Left ventricle myocardium superior (tissue), 1 donor: ENCODE measurements at places on chromosomes 2 and 18.

DNA sequence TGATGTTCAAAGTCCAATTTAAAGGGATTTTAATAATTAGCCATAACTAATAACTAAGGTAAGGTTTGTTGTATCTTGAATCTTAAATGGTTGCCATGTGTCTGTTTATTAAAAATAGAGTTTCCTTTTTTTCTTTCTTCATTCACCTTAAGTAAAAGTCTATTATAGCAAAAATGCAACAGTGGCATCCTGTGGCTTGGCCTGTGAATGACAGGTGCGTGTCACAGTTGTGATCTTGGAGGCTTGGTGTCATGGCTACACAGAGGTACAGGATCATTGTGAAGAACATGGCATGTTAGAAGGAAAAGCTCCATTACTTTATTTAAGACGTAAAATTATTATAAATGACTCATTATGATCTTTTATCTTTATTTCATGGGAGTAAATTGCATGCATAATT is 246.1 kb downstream of the BCL2 start:
- DNase-seq = no peak

GRCh38 chr2:71906357-71906973 is 241.2 kb downstream of the CYP26B1 start:
- no peak for DNase-seq

GRCh38 chr2:237434866-237435311 is 20.9 kb upstream of the COL6A3 start:
- no peak for DNase-seq

DNA sequence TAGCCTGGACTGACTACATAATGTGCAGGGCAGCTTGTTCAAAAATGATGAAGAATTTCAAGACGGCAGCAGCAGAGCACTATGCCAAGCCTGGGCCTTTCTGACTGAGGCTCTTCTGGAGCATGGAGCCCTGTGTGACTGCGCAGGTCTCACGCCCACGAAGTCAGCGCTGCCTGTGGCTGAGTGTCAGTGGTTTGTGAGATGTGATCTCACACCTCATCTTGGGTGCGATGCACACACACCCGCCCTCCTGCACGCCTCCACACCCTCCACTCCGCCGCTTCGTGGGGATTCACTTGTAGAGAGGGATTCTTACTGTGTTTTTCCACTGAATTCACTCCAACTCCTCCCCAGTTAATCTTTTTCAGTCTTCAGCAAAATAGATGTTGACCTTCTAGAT is 103.9 kb downstream of the VIT start:
- no peak for DNase-seq

DNA sequence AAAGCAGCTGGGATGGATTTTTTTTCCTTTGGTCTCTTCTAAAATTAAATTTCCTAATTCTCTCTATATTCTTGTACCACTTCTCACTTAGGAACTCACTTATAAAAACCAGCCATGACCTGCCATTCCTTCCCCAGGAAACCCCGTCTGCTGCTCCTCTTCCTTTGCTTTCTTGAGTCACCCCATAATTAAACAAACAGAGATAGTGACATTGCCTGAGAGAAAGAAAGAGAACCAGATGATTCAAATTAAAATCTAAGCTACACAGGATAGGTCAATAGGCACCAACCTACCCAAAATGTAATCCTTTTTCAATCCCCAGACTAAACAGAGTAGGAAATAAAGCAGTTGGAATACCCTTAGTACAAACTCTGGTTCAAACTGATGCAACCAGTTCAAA is 9.7 kb downstream of the STK39 start:
- no peak for DNase-seq

DNA sequence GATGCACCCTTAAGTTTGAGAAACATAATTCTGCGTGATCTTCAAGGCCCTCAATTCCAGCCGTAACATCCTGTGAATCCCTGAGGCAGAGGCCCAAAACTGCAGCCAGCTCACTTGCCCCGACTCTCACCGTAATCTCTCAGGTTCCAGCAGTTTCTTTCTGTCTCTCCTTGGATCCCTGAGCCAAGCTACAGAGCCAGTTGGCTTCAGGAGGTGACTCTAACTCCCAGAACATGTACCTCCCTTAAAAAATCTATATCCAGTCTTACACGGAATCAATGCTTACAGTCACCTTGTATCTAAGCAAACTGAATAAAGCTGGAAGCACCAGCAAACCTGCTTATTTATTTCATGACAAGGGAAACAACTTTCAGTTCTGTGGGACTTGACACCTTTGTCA is 300.4 kb downstream of the SETBP1 start:
- DNase-seq = no peak

- peak; percentile 83 for DNase-seq
Observed at GRCh38 chr2:160251569-160251968, 51.5 kb upstream of the ITGB6 start.

DNA sequence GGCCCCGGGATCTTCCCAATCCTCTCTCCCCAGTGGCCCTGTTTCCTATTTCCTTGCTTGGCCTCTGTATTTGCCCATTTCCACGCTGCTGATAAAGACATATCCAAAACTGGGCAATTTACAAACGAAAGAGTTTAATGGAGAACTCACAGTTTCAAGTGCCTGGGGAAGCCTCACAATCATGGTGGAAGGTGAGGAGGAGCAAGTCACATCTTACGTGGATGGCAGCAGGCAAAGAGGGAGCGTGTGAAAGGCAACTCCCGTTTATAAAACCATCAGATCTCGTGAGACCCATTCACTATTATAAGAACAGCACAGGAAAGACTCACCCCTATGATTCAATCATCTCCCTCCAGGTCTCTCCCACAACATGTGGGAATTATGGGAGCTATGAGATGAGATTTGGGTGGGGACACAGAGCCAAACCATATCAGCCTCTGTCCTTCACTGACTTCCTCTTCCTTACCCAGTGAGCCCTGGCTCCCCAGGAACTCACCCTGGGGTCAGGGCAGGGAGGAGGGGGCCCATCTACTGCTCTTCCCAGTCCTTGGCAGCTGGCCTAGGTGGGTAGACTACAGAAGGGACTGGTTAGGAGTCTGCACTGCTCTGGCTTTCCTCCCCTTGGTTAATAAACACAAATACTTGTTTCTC is 105.8 kb upstream of the MYCN start:
- DNase-seq = no peak

- no peak for DNase-seq
Observed at GRCh38 chr2:146665800-146666199, 1179.0 kb upstream of the ACVR2A start.

GRCh38 chr2:151246152-151246551 is 15.5 kb downstream of the RBM43 start:
- no peak for DNase-seq

DNA sequence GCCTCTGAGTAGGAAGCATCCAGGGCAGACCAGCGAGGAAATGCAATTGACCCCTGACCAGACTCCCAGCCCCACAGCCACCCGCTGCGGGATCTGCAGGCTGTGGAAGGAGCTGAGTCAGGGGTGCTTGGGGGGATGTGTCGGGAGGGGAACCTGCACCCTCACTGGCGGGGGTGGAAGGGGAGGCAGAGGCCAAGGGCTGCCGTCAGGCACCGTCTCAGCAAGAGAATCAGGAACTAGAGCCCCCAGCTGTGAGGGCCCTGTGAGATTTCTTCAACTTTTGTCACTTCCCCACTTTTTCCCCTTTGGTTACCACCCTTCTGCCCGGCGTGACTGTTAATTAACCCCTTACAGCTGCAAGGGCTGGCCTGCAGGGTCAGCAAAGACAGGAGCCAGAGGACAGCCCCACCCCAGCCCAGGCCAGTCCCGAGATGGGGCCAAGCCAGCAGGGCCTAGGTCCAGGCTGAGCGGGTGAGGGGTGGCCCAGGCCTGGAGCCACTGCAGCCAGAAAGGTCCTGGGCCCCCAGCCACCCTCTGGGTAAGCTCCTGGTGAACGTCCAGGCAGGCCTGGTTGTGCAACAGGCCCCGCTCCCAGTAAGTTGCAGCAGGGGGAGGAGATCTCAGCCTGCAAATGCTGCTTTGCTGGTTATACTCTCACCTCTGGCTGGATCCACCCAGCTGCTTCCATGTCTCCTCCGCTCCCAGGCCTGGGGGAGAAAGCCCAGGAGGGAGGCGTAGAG is 147.0 kb upstream of the ID2 start:
- DNase-seq = peak; percentile 86

GRCh38 chr2:23566241-23567142 is 181.5 kb downstream of the KLHL29 start:
- DNase-seq = no peak

DNA sequence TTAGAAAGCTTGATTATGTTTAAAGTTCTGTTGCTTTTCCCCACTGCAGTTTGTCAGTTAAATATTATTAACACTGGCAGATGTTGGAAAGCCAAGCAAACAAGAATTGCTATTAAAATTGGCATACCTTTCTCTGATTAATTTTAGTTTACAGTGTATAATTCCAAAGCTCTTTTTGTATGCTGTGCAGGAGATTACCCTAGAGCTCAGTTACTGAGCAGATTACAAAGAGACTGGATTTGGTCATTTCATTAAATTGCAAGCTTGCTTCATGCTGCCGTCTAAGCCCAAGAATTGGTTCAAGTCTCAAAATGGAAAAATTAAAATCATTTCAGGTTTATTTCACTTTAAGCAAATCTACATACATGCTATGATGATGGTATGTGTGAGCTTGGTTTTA is 2.3 kb downstream of the ASAP2 start:
- DNase-seq = no peak

DNA sequence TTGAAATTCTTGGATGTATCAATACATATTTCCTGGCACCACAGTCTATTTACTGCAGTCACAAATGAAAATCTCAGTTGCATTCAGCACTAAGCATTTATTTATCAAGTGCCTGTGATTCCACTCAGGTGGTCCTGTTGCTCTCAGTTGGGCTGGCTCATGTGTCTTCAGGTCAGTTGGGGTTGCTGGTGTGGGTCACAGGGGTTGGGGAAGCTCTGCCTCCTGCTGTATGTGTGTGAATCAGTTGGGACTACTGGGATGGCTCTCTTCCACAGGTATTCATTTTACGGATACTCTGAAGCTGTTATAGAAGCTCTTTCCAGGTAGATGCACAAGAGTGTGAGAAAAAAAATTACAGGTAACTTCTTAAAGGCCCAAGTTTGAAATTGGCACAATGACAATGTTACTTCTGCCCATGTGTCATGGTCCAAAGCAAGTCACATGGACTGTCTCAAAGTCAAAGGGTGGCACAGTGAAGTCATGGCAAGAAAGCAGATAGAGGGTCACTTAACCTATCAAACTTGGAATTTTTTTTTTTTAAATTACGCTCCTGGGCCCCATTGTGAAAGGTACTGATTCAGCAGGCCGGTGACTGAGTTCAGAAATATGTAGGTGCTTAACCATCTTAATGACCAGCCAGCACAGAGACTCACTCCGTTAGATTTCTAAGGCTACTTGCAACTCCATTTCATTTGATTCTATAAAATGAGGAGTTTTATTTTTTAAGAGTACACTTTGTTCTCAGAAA is 249.2 kb upstream of the GCFC2 start:
- no peak for DNase-seq

- DNase-seq = no peak
Observed at GRCh38 chr2:56583796-56584315, 400.1 kb downstream of the CCDC85A start.

GRCh38 chr18:24013051-24013450 is 1.5 kb upstream of the TTC39C start:
- no peak for DNase-seq

GRCh38 chr2:71702971-71703898 is 249.9 kb downstream of the DYSF start:
- DNase-seq = no peak

- no peak for DNase-seq
Observed at GRCh38 chr2:31066551-31066950, 71.7 kb downstream of the GALNT14 start.

- DNase-seq = no peak
Observed at GRCh38 chr2:219400562-219400961, 12.8 kb upstream of the DNPEP start.

- DNase-seq = no peak
Observed at GRCh38 chr2:118865106-118865505, 17.7 kb upstream of the EN1 start.

- DNase-seq = no peak
Observed at GRCh38 chr2:108278631-108279030, 10.1 kb upstream of the SULT1C2 start.

GRCh38 chr2:143690235-143690634 is 561.0 kb downstream of the ARHGAP15 start:
- DNase-seq = no peak

- DNase-seq = no peak
Observed at GRCh38 chr2:84424152-84424551, 34.9 kb downstream of the SUCLG1 start.

DNA sequence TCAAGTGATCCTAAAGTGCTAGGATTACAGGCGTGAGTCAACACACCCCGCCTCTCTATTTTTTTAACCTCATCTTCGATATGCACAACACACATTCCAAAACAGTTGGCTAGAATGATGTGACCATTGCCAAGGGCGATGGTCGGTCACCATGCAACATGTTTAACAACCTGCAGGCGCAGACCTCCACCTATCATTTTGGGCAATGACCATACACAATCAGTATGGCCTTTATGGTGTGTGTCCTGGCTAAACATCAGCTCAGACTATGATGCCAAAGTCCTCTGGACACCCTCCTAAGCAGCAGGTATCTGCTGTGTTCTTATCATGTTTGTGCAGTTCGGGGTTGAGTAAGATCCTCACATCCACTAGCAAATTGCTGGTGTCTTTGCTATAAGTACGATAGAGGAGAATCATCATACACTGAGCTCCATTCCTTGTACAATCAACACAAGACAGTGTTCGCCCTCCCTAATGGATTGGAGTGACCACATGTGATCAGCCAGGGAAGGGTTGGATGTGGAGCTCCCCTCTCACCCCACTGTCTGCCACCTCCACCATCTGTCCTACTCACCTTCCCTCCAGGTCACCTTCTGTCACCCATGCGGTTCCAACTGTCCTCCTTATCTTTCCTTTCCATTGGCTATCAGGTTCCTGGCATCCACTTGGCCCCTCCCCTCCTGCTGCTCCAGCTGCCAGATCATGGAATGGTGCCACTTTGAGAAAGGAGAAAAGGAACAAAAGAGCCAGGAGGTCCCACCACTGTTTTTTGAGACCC is 7.9 kb upstream of the RNF152 start:
- no peak for DNase-seq

- no peak for DNase-seq
Observed at GRCh38 chr2:224796695-224797305, 80.6 kb upstream of the CCDC195 start.
